GM03348 (cell line): ENCODE measurements at places on chromosomes 11 and 22.

DNA sequence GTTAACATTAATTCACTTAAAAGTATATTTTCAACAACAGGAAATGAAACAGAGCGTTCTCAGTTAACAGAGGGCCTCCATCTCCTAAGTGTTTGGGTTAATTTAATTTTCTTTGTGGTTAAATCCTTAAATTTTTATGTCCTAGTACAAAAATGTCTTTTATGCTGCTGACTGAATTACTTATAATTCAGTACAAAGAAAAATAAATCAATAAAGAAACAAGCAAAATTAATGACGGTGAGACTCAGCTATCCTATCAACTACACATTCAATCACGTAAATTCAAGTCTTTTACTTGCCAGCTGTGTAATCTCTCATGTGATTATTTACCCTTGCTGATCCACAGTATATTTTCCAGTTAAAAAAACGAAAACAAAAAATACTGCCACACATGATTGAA, 81.4 kb downstream of the BBOX1 start:
- no peak for DNase-seq

GRCh38 chr11:114251815-114252337, 44.3 kb upstream of the NNMT start:
- DNase-seq: no peak

GRCh38 chr11:35487532-35488078, 37.8 kb downstream of the PAMR1 start:
- DNase-seq: peak; percentile 45

DNA sequence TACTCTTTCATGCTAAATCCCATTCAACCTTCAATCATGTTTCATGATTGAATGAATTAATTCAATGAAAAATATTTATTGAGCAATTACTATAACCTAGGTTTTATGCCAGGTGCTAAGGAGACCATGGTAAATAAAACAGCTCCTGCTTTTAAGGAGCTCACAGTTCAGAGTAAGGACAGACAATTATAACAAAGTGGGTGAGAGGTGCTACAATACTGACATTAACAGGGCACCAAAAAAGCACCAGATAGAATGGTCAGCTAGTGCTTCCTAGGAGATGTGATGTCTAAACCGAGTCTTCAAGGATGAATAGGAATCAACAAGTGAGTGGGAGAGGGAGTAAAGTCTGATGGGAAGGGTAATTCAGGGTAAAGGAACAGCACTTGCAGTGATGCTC, 366.7 kb downstream of the SOX6 start:
- DNase-seq: no peak

DNA sequence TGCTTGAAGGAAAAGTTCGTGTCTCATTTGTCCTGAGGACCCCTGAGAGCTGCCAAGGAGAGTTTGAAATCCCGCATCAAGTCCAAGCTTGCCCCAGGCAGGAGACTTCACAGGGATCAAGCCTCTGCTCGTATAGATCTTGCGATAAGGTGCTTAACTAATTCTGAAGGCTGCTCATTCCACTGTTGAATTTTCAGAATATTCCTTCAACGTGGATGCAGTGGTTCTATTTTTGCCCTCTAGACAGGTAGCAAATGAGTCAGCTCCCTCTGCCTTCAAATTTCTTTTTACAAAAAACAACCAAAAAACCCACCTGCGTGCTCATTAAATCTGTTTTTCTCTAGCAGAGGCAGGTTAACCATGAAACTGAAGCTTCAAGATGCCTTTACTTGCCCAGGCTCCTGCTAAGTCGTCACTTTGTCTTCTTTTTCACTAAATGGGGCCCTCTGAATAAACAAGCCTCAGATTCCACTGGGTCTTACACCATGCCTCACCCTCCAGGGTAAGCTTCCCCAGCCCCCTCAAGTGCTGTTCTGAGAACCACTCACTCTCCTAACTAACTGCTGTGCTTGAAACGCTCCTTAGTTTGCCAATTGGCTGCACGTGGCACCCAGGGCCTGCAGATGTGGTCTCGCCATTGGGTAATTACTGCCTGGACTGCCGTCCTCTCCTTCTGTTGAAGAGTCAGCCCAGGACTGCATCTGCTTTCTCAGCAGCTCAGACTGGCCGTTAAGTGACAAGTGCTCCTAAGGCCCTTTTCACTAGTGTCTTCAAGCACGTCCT, 105.0 kb downstream of the TRPC6 start:
- DNase-seq: no peak

- peak; percentile 67 for DNase-seq
These were observed 1423.9 kb downstream of the BRD1 start for GRCh38 chr22:48403521-48404403.
